ENCODE measurements at places on chromosomes 5 and 9. TPM values are rescaled to one million over a fixed set of nuclear protein-coding genes. Genes with fewer than 3 reads are reported as not detected.

Gene SPINK13
- not detected for total RNA-seq

- DNase-seq = no peak
These were observed 16.3 kb upstream of the IGFBPL1 start for GRCh38 chr9:38440516-38440915.

Gene LCP2
- total RNA-seq = 0.26 TPM

Gene CTSV
- 0.25 TPM for total RNA-seq
